ENCODE measurements at places on chromosomes 2 and 18.

DNA sequence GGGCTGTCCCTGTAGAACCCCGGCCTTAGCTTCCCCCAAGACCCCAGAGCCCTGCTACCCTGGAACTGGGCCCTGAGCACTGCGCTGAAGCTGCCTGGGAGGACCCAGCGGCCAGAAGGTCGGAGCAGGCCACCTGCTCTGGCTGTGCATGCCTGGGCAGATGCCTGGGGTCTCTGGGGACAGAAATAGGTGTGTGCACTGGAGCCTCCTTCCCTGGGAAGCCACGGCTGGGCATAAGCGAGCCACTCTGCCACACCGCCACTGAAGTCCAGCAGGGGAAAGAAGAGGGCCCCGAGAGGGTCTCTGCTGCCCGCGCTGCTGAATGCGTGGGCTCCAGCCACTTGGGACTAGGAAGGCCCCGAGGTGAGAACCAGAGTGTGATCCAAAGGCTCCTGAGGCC lies 6.7 kb downstream of the GBX2 start:
- no peak overlapping the region for H3K4me3 ChIP-seq
- peaks cover 1% of the 10 kb centered on the region for H3K36me3 ChIP-seq
- peaks cover 5% of the 10 kb centered on the region for H3K4me1 ChIP-seq
- H3K27me3 ChIP-seq: peaks cover 79% of the 10 kb centered on the region
- H3K27ac ChIP-seq: no peak overlapping the region

- H3K27me3 ChIP-seq: no peaks in the 10 kb centered on the region
- no peak for DNase-seq
- H3K4me1 ChIP-seq: peaks cover 91% of the 10 kb centered on the region
- H3K27ac ChIP-seq: peak overlapping the region; percentile 87
- H3K36me3 ChIP-seq: peaks cover 55% of the 10 kb centered on the region
These were observed 12.7 kb downstream of the SMAD7 start for GRCh38 chr18:48937869-48938750.

DNA sequence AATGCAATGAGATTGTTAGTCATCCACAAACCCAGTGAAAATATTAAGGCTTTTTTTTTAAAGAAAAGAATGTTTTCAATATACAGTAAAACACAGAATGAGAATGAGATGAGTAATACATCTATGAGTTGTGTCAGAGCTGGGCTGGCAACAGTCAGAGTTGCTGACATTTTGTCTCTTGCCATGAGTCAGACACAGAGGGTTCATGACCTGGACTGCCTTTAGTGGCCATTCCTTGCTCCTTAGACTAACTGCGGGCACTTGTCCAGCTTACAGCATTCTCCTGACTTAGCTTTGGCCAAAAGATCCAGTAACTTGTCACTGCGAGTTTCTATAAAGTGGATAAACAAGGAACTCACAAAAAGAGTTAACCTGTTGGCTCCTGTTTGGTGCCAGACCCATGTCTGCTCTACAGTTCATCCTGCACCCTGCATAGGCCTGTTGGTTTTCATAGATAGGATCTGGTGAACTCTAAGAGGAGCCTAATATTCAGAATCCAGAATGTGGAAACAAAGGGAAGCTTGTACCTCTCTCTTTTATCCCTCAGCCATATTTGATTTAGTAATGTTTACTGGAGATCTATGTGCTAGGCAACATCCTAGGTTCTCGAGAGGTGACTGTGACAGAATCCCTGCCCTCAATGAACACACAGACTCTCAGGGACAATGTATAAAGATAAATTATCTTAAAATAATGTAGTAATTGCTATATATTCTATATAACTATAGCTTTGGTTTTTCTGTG lies 391.5 kb upstream of the VWC2L start:
- no peak for DNase-seq
- H3K27ac ChIP-seq: no peak overlapping the region
- no peaks in the 10 kb centered on the region for H3K27me3 ChIP-seq
- no peaks in the 10 kb centered on the region for H3K36me3 ChIP-seq

DNA sequence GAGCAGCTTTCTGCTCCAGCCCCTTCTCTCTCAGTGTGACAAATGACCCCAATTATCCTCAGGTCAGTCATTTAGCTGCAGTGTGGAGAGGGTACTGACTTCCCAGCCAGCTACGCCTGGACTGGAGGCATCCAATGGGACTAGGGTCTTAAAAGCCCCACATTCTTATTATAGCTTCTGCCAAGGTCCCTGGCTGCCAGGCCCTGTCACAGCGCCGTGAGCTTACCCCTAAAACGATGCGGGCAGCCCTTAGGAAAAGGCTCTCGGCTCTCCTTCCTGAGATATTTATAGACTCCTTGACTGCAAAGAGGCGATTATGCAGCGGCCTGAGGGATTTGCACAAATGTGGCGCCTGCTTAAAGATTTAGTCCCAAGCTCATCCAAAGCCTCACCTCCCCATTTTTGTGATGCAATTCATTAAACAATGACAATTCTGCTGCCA lies 69.2 kb upstream of the EDAR start:
- H3K27ac ChIP-seq: no peak overlapping the region
- H3K36me3 ChIP-seq: peaks cover 1% of the 10 kb centered on the region
- H3K27me3 ChIP-seq: peaks cover 15% of the 10 kb centered on the region
- no peak overlapping the region for H3K4me3 ChIP-seq

DNA sequence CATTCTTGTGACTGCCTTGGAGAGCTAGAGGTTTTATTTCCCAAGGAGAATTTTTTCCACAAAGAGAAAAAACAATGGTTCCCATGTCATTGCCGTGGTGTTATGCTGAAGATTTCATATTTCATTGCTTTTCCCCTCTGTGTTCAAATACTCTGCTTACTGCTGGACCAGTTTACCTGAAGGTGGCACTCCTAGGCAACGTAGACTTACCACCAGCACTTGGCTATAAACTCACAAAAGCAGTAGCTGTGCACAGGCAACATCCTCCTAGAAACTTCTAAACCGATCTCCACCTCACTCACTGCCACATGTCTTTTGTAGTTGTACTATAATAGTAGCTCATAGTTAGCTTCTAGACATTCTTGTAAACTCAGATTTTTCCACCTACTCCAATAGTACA lies 1319.7 kb upstream of the CRIM1 start:
- no peak overlapping the region for H3K4me3 ChIP-seq
- no peak for DNase-seq
- no peaks in the 10 kb centered on the region for H3K36me3 ChIP-seq
- no peaks in the 10 kb centered on the region for H3K27me3 ChIP-seq
- H3K4me1 ChIP-seq: no peaks in the 10 kb centered on the region

- H3K27me3 ChIP-seq: peaks cover 50% of the 10 kb centered on the region
- no peak overlapping the region for H3K4me3 ChIP-seq
- no peak overlapping the region for H3K27ac ChIP-seq
These were observed 108.1 kb downstream of the RBM43 start for GRCh38 chr2:151153601-151154000.

DNA sequence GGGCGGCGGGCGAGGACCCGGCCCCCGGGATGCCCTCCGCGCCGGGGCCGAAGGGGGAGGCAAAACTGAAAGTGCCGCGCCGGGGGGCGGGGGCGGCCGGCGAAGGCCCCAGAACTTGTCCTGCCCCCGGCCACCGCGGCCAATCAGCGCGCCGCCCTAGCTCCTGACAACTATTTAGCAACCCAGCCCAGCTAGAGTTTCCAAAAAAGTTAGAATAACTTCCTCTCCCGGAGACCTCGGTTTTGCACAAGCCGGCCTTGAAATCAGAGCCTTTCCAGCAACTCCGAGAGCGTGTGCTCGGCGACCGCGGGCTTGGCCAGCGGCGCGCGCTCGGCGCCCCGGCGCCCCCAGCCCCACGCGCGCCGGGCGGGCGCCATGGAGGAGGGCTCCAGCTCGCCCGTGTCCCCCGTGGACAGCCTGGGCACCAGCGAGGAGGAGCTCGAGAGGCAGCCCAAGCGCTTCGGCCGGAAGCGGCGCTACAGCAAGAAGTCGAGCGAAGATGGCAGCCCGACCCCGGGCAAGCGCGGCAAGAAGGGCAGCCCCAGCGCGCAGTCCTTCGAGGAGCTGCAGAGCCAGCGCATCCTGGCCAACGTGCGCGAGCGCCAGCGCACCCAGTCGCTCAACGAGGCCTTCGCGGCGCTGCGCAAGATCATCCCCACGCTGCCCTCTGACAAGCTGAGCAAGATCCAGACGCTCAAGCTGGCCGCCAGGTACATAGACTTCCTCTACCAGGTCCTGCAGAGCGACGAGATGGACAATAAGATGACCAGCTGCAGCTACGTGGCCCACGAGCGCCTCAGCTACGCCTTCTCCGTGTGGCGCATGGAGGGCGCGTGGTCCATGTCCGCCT lies at the start of gene TWIST2:
TSS of gene TWIST2 (plus strand) at position 245 of the 850 bp plus-strand sequence. CDS start at position 376, 131 bp downstream.
- H3K27ac ChIP-seq: no peak within 1 kb of the TSS
- H3K36me3 ChIP-seq: no peaks in the 10 kb centered on the region
- H3K4me1 ChIP-seq: no peaks in the 10 kb centered on the region
- H3K4me3 ChIP-seq: no peak within 1 kb of the TSS
- H3K27me3 ChIP-seq: peaks cover 54% of the 10 kb centered on the region
- DNase-seq: no peak

GRCh38 chr2:20225294-20226151 lies 593 bp upstream of the SDC1 start:
- H3K36me3 ChIP-seq: no peaks in the 10 kb centered on the region
- H3K4me3 ChIP-seq: peak overlapping the region; percentile 25
- DNase-seq: no peak
- H3K4me1 ChIP-seq: no peaks in the 10 kb centered on the region
- H3K27ac ChIP-seq: no peak overlapping the region
- H3K27me3 ChIP-seq: peaks cover 68% of the 10 kb centered on the region

DNA sequence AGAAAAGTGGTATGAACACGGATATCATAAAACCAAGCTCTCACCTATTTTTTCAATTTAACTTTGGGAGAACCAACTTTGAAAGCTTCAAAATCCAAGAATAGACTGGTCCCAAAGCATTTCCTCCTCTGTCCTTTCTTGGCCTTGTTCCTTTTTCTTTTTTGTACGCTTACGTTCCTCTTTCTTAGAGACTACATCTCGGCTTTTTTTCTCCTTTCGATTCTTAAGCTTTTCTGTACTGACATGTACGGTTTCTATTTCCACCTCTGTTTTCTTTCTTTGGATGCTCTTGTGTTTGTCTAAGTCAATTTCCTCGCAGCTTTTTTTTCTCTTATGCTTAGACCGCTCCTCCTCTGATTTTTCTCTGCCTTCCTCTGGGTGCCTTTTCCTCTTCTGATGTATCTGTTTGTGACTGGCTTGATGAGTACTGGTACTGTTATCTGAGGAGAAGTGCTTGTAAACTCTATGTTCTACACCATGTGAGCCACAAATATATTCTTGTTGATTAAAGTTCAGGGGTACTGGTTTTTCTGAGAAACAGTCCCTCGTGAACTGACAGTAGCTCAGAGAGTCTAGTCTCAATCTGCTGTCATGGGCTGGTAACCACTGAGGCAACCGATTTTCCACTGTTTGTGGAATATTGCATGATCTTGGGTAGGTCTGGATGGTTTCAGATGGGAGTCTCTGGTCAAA lies 11.5 kb upstream of the RNU2-63P start:
- DNase-seq: no peak
- no peaks in the 10 kb centered on the region for H3K4me1 ChIP-seq
- no peaks in the 10 kb centered on the region for H3K27me3 ChIP-seq
- H3K4me3 ChIP-seq: no peak overlapping the region

- no peak overlapping the region for H3K4me3 ChIP-seq
- H3K4me1 ChIP-seq: no peaks in the 10 kb centered on the region
- no peaks in the 10 kb centered on the region for H3K36me3 ChIP-seq
These were observed 119.2 kb downstream of the PAX3 start for GRCh38 chr2:222179592-222179991.

DNA sequence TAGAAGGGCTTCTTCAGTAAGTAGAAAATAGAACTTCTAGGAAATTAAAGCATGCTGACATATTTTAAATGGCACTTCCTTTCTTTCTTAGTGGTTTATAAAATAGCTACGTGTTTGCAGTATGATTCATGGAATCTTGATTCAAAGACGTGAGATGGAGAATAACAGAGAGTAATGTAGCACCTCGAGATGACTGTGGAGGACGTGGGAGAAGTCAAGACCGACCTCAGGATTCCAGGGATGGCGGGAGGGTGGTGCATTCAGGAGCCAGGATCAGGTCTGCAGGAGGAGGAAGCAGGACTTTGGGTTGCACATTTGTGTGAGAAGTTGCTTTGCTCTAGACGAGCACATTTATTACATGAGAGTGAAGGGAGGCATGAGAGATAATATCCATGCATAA lies 56.0 kb downstream of the DCDC2C start:
- H3K27ac ChIP-seq: no peak overlapping the region
- no peak overlapping the region for H3K4me3 ChIP-seq
- H3K4me1 ChIP-seq: no peaks in the 10 kb centered on the region
- no peak for DNase-seq
- H3K36me3 ChIP-seq: no peaks in the 10 kb centered on the region
- peaks cover 19% of the 10 kb centered on the region for H3K27me3 ChIP-seq

- no peaks in the 10 kb centered on the region for H3K36me3 ChIP-seq
- H3K27ac ChIP-seq: no peak overlapping the region
These were observed 20.8 kb downstream of the TFCP2L1 start for GRCh38 chr2:121263996-121264715.

- peak overlapping the region; percentile 95 for H3K4me3 ChIP-seq
- peak overlapping the region; percentile 96 for H3K27ac ChIP-seq
- peaks cover 53% of the 10 kb centered on the region for H3K4me1 ChIP-seq
- H3K27me3 ChIP-seq: no peaks in the 10 kb centered on the region
- DNase-seq: no peak
These were observed 640 bp downstream of the SLC39A6 start for GRCh38 chr18:36128530-36128870.

DNA sequence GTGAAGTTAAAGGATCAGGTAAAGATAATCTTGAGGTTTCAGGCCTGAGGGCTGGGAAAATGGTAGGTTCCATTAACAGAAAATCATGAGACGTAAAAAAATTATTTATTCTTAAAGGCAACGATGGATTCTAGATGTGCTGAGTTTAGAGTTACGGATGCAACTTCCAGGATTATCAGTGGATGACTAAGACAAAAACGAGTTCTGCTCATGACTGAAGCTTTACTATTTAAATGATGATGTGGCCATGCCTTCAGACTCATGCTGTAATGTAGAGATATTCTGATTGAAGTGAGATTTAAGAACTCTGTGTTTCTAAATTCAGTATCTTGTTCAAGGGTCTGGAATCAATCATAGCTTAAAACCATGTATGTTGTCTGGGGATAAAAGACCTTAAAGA lies 5.0 kb downstream of the TMEM237 start:
- no peak overlapping the region for H3K27ac ChIP-seq
- H3K27me3 ChIP-seq: no peaks in the 10 kb centered on the region
- no peak for DNase-seq
- H3K4me1 ChIP-seq: peaks cover 6% of the 10 kb centered on the region
- no peak overlapping the region for H3K4me3 ChIP-seq

- DNase-seq: no peak
- no peaks in the 10 kb centered on the region for H3K4me1 ChIP-seq
- no peak overlapping the region for H3K27ac ChIP-seq
- no peaks in the 10 kb centered on the region for H3K27me3 ChIP-seq
- peaks cover 87% of the 10 kb centered on the region for H3K36me3 ChIP-seq
These were observed 31.7 kb downstream of the UBXN4 start for GRCh38 chr2:135773319-135773718.

- peaks cover 33% of the 10 kb centered on the region for H3K27me3 ChIP-seq
- DNase-seq: no peak
- peaks cover 4% of the 10 kb centered on the region for H3K36me3 ChIP-seq
- H3K4me1 ChIP-seq: no peaks in the 10 kb centered on the region
These were observed 11.1 kb upstream of the SLC66A3 start for GRCh38 chr2:11144077-11144737.

GRCh38 chr2:234457421-234457820 lies 39.5 kb downstream of the ARL4C start:
- H3K4me1 ChIP-seq: peaks cover 60% of the 10 kb centered on the region
- peak overlapping the region; percentile 38 for H3K27ac ChIP-seq

- H3K4me1 ChIP-seq: no peaks in the 10 kb centered on the region
- no peak for DNase-seq
- peaks cover 8% of the 10 kb centered on the region for H3K27me3 ChIP-seq
- no peak overlapping the region for H3K4me3 ChIP-seq
- no peaks in the 10 kb centered on the region for H3K36me3 ChIP-seq
- H3K27ac ChIP-seq: no peak overlapping the region
These were observed 392.5 kb downstream of the IRS1 start for GRCh38 chr2:226407135-226407534.
